ENCODE measurements at places on chromosomes 2 and 18.

DNA sequence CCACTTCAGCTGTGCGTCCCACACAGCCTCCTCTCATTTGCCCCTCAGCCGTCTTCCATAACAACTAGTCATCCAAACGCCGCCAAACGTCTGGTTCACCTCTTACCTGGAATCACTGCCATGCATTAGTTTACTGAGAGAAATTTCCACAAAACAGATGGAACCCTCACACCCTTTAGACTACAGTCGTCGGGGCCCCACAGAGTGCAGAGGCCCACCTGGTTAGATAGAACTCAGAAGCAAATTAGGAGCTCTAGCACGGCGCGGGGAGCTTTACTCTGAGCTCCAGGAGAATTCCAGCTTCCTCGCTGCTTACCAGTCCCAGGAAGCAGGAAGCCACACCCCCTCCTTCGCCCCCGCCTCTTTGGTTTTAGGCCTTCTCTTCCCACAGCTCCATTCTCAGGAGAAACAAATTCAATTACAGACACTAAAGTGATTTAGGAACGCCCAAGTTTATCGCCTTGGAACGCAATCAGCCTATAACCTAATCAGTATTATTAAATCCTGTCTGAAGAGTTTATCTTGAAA, 9.4 kb downstream of the RNU2-63P start:
- DNase-seq = no peak

DNA sequence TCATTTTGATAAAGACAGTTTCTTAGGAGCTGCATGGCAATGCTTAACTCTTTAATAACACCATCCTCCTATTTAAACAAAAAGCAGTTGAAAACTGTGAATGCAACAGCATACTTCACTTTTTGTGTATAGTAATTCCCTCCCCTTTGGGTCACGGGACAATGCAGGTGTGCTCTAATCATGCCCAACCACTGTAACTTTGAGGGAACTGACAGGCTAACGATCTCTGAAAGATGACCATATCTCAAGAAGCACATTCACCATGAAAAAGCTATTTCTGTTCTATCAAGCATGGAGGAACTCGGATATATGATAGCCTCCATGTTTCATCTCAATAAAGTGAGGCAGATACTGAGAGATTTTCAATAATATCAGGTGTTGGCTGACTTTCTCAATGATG, 81.1 kb upstream of the CD226 start:
- no peak for DNase-seq

GRCh38 chr2:165839610-165840009, 45.6 kb upstream of the GALNT3 start:
- no peak for DNase-seq

DNA sequence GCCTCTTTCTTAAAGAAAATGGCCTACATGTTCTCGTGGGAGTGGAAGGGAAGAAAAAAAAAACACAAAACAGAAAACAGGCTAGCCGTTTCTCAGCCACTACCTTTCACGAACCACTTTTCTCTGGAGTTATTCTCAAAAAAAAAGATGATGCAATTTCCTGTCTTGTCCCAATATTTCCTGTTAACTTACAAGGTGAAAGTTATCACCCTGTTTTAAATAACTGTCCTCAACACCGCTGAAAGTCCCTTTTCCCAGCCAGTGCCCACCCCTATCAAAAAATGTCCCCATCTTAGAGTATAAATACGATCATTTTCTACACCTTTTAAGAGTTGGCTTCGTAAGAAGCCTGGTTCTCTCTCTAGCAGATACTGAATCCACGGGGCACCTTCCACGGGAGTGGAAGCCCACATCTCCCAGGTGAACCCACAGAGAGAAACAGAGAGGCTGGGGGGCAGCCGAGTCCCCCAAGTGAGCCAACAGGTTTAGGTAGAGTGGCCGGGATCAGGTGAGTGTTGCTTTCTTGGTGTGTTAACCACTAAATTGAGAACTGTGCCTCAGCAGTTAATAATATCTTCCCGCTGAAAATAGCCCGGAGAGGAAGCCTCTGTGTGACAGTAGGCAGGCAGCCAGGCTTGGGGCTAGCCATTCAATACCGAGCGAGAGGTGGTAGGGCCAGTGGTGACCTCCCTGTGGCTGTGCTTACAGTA, 15.9 kb downstream of the SMAD7 start:
- DNase-seq = no peak

DNA sequence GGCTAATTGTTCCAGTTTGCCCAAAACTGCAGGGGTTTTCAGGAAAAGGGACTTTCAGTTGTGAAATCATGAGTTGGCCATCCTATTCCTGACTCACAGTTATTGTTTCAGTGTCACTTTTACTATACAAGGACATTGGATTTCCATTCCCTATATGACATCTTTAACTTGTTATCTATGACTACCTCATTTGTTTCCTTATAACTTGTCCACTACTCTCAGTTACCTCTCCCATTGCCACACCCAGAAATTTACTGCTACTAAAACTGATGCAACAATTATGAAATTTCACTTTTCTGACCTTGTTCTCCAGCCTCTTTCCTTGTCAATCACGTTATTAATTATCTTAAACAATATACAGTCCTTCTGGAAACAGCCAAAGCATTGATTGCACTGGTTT, 116.5 kb upstream of the ZNF804A start:
- no peak for DNase-seq

DNA sequence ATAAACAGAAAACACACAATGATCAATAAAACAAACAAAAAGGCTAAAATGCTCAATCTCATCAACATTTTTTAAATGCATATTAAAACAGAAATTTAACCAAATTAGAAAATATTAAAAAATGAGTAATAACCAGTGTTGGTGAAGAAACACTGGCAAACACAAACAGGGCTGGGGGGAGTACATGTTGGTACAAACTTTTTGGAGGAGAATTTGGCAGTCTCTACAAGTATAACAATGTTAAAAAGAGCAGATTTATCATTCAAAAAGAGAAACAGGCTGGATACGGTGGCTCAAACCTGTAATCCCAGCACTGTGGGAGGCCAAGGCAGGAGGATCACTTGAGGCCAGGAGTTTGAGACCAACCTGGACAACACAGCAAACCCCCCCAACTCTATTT, 13.9 kb downstream of the MOB1A start:
- no peak for DNase-seq

- DNase-seq = no peak
These were observed 43.9 kb upstream of the RFX8 start for GRCh38 chr2:101518578-101519492.

- DNase-seq = no peak
These were observed 35.4 kb upstream of the CCDC93 start for GRCh38 chr2:118049140-118049815.

GRCh38 chr2:25042321-25043240, 705 bp downstream of the EFR3B start:
- no peak for DNase-seq

GRCh38 chr2:36951574-36951973, 14.8 kb downstream of the STRN start:
- no peak for DNase-seq

DNA sequence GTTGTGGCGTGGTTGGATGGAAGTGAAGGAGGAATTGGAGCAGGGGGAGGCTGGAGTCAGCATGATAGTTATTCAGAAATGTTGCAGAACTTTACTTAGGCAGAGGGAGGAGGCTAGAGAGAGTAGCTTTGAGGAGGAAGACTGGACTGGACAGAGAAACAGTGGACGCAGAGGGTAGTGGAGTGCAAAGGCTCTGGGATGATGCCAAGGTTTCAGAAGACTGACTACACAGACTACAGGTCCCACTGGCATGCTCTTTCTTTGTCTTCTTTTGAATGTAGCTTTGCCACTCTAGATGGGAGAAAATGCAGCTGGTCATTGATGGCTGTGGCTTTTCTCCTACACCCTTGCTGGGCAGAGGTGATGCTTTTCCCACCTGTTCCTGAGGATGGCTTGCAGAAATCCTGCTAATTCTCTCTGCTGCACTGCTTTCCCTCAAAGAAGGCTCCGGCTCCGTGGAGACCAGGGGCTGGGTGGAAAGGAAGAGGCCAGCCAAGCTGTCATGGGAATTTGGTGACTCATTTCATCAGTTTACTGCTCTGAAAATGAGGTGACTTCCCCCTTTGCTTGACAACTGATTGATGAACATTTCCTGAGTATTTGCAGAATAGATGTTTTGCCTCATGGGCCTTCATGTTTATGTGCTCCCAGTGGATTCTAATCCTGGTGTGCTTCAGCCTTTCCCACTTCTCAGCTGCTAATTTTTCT, 42.4 kb downstream of the MEIS1 start:
- no peak for DNase-seq

DNA sequence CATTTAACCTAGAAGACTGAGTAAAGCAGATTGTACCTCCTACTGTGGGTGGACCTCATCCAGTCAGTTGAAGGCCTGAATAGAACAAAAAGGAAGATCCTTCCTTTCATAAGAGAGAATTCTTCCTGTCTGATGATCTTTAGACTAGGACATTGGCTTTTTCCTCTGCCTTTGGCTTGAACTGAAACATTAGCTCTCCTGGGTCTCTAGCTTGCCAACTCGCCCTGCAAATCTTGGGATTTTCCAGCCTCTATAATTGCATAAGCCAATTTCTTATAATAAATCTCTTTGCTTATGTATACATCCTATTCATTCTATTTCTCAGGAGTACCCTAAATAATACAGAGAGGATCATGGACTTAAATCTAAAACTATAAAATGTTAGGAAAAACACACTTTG, 6.2 kb upstream of the KDSR start:
- DNase-seq = no peak
